ENCODE measurements at places on chromosomes 1 and 21.

- DNase-seq: no peak
Measured at GRCh38 chr1:232143315-232143886, 486.5 kb downstream of the SIPA1L2 start.

- no peak for DNase-seq
Measured at GRCh38 chr1:243493156-243494129, 237.6 kb downstream of the SDCCAG8 start.

DNA sequence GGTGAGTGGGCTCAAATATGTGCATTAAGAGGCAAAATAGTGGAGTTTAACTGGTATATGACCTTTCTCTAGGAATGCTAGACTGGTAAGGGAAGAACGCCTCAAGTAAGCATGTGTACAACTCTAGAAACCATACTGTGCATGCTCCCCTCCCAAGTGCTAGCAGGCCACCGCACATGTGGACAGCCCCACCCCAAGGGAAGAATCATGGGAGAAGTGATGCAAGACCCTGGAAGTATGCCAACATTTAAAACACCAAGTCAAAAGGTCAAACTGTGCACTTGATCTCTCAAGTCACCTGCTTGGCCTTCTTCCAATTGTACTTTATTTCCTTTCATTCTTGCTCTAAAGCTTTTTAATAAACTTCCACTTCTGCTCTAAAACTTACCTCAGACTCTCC, 120.4 kb downstream of the WDR3 start:
- DNase-seq: no peak

- DNase-seq: peak; percentile 98
Measured at GRCh38 chr1:248837781-248838356, at the start of gene ZNF672. Gene ZNF672 (plus strand): TSS chr1:248838224. CDS start chr1:248847275, 9,051 bp downstream.

DNA sequence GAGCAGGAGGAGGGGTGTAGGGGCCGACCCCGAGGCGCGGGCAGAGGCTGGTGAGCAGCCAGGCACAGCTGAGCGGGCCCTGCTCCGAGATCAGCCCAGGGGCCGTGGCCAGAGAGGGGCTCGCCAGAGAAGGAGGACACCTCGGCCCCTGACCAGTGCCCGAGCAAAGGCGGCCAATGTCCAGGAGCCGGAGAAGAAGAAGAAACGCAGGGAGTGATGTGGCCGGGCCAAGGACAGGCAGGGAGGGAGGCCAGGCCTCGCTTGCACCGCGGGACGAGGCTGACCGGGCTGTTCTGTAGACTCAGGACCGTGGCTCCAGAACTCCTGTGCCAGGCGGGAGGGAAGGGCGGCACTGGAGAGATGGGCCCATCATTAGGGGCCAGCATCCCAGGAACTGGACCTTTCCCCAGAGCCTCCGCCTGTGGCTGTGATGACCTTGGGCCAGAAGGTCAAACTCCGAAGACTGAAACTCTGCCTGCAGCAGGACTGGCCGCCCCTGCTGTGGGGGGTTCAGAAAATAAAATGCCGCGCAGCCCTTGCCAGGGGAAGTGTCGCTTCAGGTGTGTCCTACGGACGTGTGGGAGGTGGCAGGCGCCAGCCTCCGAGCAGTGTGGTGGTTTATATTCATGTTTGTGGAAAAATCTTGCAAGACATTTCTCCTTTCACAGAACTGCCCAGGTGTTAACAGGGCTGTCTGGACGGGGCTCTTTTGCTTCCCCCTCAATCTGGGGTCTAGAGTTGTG, 14.4 kb downstream of the RRP1 start:
- DNase-seq: no peak

DNA sequence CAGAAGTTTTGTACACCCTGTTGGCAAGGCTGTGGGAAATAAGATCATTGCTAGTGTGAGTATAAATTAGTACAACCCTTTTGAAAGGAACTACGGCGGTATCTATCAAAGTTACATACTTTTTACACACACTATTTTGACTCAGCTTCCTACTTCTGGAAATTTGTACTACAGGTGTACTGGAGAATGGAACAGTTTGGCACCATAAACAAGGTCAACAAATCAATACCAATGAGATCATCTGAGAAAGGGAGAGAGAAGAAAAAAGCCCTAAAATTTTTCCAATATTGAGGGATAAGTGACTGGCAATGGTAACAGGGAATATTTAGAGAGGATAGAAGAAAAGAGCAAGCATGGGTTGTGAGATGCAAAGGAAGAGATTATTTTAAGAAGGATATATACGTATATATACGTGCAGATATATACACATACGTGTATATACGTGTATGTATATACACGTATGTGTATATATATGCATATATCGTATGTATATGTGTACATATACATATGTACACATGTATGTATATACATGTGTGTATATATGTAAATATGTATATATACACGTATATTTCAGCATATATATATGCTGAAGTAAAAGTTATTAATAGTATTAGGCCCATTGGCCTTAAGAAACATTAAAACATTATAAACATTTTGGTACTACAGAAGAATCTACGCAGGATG, 27.6 kb downstream of the KLHL20 start:
- no peak for DNase-seq

DNA sequence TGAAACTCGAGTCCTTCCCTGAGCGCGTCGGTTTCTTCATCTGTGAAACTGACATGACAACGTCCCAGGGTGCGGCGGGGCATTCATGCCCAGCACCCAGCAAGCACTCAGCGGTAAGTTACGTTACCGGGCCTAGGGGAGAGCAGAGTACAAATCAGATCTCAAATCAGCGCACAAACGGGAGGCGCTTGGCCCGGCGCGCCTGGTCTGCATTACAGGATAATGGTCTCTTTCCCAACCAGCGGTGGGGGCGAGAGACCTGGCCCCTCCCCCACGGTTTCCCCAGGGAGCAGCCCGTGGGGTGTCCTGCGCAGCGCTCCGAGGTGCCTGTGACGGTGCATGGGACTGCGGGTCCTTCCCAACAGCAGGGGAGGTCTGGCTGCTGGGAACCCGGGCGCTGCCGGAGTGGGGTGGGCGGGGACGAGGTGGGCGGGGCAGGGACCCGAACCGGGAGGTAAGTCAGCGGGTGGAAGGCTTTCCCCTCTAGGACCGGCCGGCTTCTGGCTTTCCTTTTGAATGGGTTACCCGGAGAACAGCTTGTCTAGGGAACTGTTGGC, 1.0 kb downstream of the TMEM51 start:
- DNase-seq: no peak

DNA sequence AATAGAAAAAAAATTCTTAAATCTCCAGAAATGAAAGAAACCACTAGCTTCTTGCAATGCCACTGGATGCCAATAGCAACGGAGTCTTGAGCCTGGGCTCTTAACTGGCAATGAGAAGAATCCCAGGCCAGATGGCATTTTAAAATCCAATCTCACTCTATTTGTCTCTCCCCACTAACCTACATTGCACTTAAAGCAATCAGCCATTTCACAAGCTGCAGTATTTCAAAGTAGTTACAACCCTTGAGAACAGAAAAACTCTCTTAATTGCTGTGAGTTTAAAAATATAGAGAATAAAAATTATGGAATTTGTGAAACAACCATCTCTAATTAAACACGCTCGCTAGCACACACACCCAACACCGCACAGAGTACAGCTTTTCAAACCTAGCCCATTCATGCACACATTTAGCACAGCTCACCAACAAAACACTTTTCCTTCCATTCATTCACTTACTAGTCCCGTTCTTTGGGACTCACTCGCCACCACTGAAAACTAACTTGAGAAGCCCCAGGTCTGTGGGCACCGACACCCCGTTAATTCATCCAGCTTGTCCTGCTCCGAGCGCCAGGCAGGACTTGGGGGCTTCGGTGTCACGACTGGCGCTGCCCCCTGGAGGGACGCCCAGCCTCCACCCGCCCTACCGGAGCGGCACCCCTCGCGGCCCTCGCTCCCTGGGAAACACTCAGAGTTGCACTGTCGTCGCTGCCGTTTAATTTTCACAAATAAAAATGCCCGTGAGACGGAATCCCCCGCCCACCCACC, 1.0 kb downstream of the DDAH1 start:
- no peak for DNase-seq

DNA sequence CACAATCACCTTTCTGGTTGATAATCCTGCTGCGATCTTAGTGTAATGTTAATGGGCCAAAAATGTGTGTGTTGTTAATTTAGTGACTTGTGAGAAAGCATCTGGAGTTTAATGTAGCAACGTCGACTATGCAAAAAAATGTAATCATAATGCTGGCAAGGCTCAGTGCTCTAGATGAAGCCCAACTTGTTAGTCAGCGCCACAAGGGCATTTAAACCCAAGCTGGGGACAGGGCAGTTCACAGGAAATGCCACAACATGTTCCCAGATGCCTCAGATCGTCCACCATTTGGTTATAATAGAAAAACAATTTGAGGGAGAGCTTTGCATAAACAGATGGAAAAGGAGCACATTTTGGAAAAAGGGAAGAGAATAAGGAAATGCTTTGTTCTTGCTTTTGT, 585.4 kb upstream of the PLXNA2 start:
- no peak for DNase-seq

DNA sequence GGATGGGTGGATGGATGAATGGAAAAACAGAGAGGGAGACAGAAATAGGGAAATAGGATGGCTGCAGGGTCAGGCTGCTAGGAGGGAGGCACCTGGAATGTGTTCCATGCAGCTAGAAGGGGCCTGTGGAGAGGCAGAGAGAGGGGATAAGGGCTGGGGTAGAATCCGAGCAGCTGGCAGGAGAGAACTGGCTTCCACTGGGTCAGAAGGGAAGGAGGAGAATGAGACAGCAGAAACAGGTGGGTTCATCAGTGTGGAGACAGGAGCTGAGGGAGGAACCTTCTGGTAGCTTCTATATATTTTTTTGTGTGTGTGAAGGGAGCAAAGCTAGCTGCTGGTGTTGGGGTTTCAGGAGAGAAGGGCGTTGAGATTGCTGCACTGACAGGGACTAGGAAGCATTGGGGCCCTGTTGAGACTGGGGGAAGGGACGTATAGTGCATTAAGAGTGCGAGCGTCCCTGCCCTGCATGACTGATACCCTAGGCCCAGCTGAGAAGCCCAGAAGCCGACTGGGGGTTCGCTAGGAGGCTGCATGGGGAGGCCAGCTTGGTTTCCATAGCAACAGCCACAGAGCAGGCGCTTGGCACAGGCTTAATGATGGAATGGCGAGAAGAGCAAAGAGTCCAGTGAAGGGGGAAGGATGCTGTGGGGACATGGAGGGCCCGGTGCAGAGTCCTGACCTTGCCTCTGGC, 14.8 kb upstream of the KIF21B start:
- no peak for DNase-seq

DNA sequence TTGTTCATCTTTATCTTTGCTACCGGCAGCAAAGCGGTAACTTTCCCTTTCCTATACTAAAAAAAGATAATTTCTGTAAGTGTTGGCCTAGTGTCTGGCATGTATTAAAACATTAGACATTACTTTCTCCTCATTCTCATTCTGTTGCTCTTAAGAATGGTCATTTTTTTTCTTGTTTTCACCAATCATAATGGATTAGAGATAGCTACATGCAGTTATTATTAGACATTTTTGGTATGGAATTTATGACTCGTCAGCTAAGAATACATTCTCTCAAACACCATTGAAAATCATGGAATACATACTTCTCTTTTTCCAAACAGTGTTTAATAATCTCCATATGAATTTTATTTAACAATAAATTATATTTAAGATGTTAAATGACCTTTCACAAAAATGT, 1154.6 kb downstream of the BRINP3 start:
- DNase-seq: no peak

- DNase-seq: no peak
Measured at GRCh38 chr1:243230914-243231313, 24.2 kb downstream of the CEP170 start.

- DNase-seq: no peak
Measured at GRCh38 chr1:85596531-85596930, 16.0 kb downstream of the CCN1 start.

GRCh38 chr1:79790950-79791349, 784.4 kb upstream of the ADGRL4 start:
- no peak for DNase-seq

- no peak for DNase-seq
Measured at GRCh38 chr1:172955161-172955815, 95.5 kb downstream of the TNFSF18 start.

GRCh38 chr1:20476265-20477038, 9.6 kb downstream of the CAMK2N1 start:
- no peak for DNase-seq

DNA sequence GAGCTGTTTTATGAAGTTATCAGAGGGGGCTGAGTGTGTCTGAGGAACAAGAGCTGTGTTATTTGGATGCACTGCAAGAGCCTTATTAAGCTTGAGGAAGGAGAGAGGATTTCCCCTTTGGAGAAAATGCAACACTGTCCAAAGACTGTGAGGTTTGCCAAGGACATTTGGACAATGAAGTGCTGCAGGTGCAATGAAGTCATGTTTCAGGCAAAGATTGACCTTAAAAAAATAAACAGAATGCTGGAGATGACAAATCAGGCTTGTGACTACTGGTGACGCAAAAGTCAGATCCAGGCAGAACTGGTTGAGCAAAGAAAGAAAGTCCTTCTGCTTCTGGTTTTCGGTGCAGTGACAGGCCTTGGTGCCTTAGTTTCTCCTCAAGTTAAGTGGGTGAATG, 125.2 kb upstream of the KIAA0040 start:
- DNase-seq: no peak

- no peak for DNase-seq
Measured at GRCh38 chr21:44043613-44044012, 31.5 kb downstream of the TRAPPC10 start.

DNA sequence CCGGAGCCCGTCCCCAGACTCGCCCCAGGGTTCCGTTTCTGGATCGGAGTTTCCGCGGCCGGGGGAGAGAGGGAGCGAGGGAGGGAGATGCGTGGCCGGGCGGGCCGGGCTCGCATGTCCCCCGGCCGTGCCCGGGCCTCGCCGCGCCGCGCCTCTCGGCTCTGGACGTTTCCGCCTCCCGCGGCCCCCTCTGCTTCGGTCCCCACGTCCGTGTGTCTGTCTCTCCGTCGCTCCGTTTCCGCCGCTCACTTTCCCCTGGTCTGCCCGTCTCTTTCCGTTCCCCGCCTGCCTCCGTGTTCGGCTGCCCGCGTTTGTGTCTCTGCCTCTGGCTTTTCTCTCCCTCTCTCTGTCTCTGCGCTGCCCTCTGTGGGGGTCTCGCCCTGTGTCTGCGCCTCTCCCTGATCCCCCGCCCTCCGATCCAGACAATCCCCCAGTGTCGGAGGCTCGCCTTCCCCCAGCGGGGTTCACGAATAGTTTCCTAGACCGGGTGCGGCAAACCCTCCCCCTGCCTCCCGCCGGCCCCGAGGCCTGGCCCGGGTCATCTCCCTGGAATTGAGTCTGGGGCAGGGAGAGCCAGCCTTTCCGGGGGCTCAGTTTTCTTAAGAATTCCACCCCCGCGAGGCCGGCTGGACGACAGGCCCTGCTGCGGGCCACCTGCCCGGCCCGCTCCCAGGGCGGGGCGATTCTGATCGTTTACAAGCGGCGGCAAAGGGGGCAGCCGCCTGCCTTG, 735 bp downstream of the NBL1 start:
- no peak for DNase-seq

- DNase-seq: no peak
Measured at GRCh38 chr1:91637539-91637994, 136.9 kb downstream of the CDC7 start.

- no peak for DNase-seq
Measured at GRCh38 chr1:209651138-209651587, 1.1 kb downstream of the LAMB3 start.

Data from hippocampal formation (tissue), 2 donors.